ENCODE measurements at places on chromosomes 12 and 14. TPM values are rescaled to one million over a fixed set of nuclear protein-coding genes. Genes with fewer than 3 reads are reported as not detected.

DNA sequence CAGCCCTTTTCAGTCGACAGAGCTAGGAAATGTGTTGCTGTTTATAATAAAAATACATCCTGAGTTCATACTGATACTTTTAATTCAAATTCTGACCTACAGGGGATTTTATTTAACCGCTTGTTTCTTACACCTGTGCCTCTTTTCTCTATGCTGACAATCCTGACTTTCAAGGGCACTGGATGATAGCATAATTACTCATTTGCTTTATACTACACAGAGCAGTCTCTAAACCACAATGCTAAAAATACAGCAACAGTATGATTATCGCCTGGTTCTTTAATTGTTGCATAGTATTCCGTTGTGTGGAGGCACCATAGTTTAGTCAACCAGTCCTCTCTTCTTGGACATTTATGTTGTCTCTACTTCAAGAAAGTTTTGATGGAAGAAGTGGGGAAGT lies 372.9 kb downstream of the DPF3 start:
- DNase-seq, result no peak

DNA sequence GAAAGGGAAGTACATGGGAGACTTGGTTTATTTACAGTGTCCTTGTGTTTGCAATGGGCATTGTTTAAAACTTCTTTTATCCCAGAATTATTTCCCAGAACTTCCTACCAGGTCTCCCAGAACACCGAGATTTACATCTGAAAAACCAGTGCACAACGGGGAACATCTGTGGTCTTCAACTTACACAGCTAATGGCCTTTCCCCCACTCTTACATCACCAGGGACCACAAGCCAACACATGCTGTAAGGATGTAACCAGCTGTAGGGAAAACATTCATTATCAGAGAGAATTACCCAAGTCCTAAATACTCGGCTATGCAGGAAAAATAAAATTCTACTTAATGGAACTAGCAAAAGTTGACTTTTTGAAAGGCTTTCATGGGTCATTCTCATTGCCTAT lies 267.6 kb downstream of the DUSP6 start:
- DNase-seq, result no peak

DNA sequence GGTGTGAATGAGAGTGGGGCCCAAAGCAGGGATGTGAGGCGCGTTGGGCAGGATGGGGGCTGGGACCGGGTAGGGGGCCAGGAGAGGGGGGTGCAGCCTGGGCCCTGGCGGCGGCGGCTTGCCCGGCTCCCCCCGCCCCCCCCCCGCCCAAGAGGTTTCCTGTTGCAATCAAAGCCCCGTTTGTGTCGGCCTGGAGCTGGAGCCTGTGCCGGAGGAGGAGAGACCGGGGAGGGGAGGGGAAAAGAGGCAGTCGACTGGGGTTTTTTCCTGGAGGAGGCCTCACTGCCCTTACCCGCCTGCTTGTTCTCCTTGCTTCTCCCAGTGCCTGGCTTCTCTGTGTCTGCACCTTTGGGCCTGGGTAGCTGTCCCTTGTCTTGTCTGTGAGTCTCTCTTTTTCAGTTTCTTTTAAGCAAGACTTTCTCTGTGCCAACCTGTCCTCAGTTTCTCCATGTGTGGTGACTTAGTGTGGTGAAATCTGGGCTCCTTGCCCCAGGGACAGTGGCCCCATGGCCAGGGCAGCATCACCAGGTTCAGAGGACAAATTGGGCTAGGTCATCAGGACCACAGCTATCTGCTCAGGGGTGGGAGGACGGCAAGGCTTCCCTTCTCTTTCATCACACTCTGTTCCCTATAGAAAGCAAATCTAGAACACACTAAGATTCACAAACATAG lies 8.5 kb downstream of the RARG start:
- DNase-seq, result no peak

DNA sequence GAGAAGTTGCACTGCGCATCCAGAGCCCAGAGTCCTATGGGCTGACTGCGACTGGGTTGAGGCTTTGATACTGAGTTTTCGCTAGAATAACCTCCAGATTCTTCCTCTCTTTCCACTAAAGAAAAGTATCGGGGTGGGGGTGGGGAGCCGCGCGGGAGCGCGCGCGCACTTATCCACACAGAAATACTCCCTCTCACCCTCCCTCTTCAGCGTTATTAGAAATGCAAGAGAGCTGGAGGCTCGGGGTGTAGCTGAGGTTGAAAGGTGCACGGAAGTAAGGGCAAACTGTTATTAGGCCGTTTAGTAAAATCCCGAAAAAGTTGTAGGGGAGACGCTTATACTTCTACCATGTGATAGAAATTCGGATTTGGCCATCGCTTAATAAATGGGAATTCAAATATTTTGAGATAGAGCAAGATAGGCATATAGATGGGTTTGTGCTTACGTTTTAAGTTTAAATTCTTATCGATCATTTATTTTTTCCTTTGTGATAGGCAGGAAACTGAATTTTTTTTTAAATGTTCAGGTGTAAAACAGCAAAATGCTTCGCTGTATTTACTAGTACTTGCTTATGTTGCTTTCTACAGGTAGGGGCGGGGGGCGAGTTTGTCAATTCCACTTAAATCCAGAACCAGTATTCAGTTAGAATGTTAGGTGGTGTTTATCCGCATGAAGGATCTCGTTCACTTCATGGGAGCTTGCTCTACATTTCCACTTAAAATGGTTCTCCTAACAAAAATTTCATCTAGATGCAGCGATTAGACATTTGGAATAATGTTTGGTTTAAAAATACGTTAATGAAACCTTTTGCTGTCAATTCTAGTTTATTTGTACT lies 1.1 kb downstream of the ARHGAP5 start:
- peak; percentile 43 for DNase-seq

DNA sequence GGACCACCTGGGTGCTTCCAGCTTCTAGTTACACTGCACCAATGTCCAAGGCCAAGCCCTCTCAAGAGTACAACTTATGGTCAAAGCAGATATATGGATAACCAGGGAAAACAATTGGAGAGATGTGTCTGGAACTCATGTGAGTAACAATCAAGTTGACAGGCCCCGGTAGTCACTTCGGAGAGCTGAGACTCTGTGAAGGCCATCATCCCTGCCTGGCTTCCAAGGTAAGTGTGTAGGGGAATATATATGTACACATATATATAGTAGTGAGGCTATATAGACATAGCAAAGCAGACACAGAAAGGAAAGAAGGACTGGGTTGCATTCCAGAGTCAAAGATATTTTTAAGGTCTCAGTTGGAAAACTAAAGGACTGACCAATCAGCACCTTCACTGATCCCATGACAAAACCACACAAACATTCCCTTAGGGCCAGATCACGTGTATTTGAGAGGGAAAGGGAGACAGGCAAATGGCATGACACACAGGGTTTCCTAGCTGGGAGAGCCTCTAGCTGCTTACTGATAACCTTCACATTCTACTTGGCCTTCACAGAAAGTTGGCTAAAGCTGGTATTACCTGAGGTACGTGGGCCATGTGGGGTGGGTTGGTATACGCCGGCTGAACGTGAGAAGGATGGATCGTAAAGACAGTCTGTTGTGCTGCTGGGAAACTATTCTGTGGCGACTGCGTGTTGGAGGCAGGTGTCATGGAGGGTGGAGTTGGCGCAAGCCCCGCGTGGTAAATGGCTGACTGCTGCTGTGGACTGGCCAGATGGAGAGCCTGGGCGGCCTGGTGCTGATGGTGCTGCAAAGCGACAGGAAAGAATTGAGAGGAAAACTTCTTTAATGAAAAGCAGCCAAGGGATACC lies 50.0 kb downstream of the SH2B3 start:
- no peak for DNase-seq

GRCh38 chr14:35814371-35815005 lies 5.4 kb upstream of the RALGAPA1 start:
- DNase-seq, result peak; percentile 77

DNA sequence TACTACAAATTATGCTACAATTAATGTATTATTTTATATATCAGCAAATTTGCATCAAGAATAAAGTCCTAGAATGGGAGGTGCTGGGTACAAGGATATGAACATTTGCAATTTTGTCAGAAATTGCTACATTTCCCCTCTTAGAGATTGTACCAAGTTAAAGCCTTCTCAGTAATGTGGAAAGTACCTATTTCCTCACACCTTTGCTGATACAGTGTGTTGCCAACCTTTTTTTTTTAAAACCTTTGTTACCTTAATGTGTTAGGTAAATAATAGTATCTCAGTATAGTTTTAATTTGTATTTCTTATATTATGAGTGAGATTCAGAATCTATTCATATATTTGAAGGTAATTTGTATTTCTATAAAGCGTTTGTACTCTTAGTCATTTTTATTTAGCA lies 95.4 kb upstream of the HIF1A start:
- no peak for DNase-seq

DNA sequence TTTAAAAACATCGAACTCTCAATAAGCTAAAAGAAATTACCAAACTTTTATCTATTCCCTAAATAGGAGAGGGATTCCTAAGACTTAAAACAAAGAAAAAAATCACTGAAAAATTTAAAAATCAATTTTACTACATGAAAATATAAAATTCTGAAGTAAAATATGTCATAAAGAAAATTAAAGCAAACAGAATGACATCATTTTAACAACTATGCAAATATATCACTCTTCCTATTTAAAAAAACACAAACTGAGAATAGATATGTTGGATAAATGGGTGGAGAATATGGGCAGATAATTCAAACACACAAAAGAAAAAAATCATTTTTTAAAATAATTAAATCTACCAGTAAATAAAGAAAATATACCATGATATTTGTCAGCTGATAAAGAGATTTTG lies 510.0 kb downstream of the BCL11B start:
- DNase-seq, result no peak

GRCh38 chr12:88552610-88553079 lies 27.6 kb downstream of the KITLG start:
- no peak for DNase-seq

DNA sequence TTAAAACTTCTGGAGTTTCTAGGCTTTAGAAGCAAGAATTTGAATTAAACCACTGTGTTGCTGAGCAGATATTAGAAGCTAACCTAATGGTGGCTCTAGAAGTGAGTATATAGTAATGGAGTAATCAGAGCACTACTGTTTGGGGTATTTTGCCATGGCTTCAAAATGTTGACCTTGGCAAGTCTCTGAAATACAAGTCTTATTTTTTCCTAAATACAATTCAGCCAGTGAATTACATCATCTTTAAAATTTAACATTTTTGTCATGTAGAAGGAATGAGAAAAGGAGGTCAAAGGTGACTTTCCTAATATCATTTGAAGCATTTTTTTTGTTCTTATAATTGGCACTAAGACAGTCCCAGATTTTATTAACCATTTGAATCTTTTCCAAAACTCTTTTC lies 25.2 kb downstream of the PMCH start:
- no peak for DNase-seq

DNA sequence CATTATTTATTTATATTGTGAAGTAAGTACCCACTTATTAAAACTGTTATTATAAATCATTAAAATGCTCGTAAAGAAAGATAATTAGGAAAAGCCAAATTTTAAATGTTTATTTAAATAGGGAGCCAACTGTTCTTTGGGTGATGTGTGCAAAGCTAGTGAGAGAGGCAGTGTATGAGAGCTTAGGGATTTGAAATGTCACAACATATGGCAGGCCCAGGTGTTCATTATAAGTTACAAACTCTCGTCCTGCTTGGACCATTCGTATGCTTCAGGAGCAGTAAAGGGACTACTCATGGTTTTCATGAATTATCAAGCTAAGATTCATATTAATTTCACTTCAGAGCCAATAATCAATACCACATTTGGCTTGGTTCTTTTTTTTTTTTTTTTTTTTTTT lies 154.5 kb downstream of the TGFB3 start:
- no peak for DNase-seq

DNA sequence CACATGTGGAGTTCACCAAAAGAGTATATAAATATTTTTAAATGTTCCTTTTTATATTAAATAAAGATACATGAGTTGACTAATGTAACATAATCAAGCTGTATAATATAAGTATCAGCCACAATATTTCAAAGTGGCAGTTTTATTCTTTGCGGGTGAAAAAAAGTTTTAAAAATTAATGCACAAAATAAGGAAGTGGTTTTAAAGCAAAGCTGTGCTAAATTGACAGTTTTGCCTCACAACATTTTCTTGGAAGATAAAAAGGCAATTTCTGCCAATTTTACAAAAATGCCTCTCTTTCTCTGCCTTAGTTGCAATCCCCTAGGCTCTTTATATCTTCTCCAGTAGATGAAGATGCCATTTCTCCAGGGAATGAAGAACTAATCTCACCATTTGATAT lies 719.1 kb downstream of the C12orf50 start:
- DNase-seq, result no peak

DNA sequence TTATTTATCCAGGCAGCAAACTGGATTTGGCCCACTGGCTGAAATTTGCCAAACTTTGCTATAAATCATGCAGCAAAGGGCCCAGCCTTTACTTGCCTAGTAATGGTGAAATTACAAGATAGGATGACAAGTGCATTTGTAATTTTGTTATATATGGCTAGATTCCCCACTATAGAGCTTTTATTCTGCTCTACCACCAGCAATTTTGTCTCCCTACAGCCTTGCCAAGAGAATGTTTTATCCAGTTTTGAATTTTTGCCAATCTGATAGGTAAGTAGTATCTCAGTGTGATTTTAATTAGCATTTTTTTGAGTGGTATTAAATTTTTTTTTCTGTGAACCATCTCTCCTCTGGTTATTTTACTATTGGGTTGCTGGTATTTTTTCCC lies 161.6 kb downstream of the SLC41A2 start:
- DNase-seq, result no peak

DNA sequence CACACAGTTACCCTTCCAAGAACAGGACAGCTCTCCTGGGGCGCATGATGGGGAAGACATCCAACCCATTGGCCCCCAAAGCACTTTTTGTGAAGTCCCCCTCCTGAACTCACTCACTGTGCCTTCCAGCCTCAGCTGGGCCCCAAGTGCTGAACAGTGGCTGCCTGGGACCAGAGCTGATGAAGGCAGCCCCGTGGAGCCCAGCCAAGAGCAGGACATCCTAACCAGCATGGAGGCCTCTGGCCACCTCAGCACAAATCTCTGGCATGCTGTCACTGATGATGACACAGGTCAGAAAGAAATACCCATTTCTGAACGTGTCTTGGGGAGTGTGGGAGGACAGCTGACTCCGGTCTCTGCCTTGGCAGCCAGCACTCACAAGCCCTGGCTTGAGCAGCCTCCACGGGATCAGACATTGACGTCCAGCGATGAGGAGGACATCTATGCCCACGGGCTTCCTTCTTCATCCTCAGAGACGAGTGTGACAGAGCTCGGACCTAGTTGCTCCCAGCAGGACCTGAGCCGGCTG lies 72.0 kb downstream of the TECPR2 start:
- no peak for DNase-seq

EML5 gene
- 4.9 TPM for total RNA-seq

SLC6A15 gene
- 0.27 TPM for total RNA-seq

KRT82 gene
- not detected for total RNA-seq

PIANP gene
- total RNA-seq, result not detected
